Progenitor cell of endocrine pancreas (in vitro differentiated cells): ENCODE measurements at places on chromosomes 12 and 14. TPM values are rescaled to one million over a fixed set of nuclear protein-coding genes. Genes with fewer than 3 reads are reported as not detected.

GRCh38 chr14:24233538-24233866, 773 bp downstream of the GMPR2 start:
- H3K27me3 ChIP-seq: no peaks in the 10 kb centered on the region
- DNase-seq: no peak
- peak overlapping the region; percentile 98 for H3K4me3 ChIP-seq
- peaks cover 20% of the 10 kb centered on the region for H3K36me3 ChIP-seq
- H3K27ac ChIP-seq: peak overlapping the region; percentile 97

DNA sequence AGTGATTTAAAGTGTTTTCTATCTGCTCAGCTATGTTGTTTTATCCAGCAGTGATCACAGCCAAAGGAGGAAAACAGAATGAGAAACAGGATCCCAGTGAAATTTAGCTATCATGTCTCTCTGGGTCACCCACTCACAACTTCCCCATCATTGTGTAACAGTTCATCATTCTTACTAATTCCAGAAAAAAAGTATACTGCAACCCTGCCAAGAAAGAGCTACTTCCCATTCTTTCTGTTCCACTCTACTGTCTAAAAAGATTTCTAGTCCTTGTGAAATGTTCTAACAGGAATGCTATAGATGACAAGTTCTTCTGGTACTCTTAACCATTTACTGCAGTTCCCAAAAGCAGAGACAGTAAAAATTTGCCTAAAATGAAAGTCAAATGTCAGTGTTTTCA, 39.2 kb upstream of the CD163 start:
- DNase-seq: no peak
- peak overlapping the region; percentile 3 for H3K4me3 ChIP-seq
- no peaks in the 10 kb centered on the region for H3K27me3 ChIP-seq
- H3K36me3 ChIP-seq: peaks cover 2% of the 10 kb centered on the region

DNA sequence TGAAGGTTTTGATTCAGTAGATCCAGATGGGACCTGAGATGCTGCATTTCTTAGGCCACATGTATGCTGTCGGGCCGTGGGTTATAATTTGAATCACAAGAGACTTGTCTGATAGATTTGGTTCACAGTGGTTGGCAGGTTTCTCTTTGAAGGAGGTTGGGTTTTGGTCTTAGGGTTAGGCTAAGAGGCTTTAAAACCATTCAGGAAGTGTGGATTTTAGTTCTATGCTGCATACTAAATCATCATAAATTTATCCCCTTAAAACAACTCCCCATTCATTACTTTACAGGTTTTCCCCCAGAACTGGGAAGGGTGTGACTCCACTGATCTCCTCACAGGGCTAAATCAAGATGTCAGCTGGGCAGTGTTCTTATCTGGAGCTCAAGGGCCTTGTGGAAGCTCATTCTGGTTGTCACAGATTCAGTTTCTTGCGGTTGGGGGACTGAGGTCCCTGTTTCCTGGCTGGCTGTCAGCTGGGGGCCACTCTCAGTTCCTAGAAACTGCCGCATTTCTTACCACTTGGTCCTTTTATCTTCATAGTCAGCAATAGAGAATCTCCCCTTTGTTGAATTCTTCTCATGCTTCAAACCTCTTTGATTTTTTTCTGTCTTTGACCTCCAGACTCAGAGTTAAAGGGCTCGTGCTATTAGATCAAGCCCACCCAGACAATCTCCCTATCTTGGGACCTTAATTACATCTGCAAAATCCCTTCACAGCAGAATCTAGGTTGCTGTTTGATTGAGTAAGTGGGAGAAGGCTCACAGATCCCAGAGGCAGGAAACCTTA, 20.6 kb upstream of the PCNX1 start:
- H3K27ac ChIP-seq: no peak overlapping the region
- peaks cover 1% of the 10 kb centered on the region for H3K4me1 ChIP-seq
- no peak for DNase-seq

DNA sequence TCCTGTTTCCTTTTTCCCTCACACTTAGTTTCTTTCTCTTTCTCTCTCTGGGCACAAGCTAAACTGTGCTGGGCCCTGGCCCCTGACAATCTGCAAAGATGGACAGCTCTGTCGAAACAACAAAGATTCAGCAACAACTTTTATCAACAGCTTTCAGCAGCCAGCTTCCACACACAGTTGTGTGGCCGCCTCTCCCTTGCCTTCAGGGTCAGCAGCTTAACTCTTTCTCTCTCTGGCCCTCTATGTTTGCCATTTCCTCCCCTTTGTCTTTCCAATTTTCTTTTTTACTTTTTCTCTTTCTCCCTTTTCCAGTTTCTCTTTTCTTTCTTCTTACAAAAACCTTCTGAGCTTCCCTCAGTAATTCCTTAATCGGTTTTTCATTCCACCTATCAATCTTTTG, 43.3 kb downstream of the IQSEC3 start:
- no peak overlapping the region for H3K4me3 ChIP-seq
- H3K36me3 ChIP-seq: no peaks in the 10 kb centered on the region
- no peak for DNase-seq
- H3K4me1 ChIP-seq: peaks cover 9% of the 10 kb centered on the region
- H3K27me3 ChIP-seq: peaks cover 57% of the 10 kb centered on the region

DNA sequence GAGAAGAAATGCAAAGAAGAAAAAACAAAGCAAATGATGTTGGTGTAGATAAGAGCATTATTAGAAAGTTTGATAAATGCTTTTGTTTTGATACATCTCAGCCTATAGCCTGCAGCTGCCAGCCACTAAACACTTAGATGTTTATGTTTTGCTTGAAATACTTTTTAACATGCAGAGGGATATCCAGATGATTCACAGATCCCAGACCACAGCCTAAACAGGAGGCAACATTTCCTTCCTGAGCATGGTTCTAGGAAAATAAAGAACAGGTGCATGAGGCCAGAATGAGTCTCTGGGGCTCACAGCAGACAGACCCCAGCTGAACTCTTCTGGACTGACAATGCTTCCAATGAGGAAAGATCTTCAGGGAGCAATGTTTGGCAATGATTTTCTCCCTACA, 103.7 kb upstream of the EEA1 start:
- H3K27ac ChIP-seq: no peak overlapping the region
- peaks cover 2% of the 10 kb centered on the region for H3K27me3 ChIP-seq

The BICDL1 gene
- total RNA-seq: 11.1 and 11.7 TPM in 2 replicates

The CPNE6 gene
- not detected in 2 replicates for total RNA-seq
